Activated CD4-positive, alpha-beta T cell treated with anti-CD3 and anti-CD28 coated beads, Interleukin-2, amount 50 U/mL, for 48 hours (primary cell): ENCODE measurements at places on chromosomes 7 and 10.

GRCh38 chr7:17546189-17546588 is 247.7 kb downstream of the AHR start:
- DNase-seq = no peak

DNA sequence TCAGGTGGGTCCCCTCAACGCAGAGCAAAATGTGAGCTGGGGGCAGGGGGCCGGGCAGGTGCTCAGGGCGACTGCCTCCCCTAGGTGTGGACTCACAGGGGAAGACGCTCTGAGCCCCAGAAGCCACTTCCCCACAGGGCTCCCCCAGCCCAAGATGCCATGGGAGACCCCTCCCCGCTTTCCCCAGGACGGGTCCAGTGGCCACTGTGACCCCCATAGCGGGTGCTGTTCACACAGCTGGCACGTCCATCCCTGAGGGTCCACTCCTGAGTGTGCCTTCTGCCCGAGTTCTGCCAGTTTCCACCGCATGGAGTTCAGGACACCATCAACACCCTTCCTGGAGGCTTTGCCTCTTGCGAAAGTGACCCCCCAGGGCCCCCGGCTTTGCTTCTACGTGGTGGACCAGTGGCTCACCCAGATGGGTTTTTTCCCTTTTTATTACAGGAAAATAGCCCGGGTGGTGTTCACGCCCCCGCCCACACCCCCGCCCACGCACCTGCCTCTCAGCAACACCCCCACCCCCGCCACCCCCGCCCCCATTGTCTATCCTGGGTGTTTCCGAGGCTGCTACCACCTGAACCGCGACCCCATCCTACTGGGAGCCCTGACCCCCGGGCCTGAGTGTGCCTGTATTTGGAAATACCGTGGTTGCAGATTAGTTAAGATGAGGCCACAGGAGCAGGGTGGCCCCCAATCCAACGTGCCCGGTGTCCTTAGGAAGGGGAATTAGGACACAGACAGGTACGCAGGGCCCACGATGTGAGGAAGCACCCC is 32.0 kb downstream of the ADAP1 start:
- peak; percentile 59 for DNase-seq

- no peak for DNase-seq
Observed at GRCh38 chr10:97139651-97140048, 46.1 kb downstream of the SLIT1 start.

DNA sequence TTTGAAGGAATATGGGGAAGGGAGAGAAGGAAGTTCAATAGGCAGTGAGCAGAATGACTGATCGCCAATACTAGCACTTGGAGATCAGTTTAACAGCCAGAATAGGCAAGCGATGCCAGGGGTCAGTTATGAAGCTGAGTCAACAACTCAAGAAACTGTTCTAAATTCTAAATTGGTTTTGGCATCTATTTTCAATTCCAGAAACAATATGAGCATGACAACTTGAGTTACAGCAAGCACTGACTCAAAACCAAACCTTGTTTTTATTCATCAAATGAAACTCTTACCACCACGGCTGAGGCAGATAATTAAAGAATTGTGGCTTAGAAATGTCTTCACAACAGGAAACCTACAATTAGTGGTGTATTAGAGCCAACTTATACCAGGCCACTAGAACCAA is 180.5 kb upstream of the ASAH2 start:
- peak; percentile 35 for DNase-seq

- DNase-seq = no peak
Observed at GRCh38 chr7:92053312-92053711, 81.0 kb downstream of the CYP51A1 start.

GRCh38 chr7:52670608-52671225 is 364.7 kb upstream of the POM121L12 start:
- DNase-seq = no peak

DNA sequence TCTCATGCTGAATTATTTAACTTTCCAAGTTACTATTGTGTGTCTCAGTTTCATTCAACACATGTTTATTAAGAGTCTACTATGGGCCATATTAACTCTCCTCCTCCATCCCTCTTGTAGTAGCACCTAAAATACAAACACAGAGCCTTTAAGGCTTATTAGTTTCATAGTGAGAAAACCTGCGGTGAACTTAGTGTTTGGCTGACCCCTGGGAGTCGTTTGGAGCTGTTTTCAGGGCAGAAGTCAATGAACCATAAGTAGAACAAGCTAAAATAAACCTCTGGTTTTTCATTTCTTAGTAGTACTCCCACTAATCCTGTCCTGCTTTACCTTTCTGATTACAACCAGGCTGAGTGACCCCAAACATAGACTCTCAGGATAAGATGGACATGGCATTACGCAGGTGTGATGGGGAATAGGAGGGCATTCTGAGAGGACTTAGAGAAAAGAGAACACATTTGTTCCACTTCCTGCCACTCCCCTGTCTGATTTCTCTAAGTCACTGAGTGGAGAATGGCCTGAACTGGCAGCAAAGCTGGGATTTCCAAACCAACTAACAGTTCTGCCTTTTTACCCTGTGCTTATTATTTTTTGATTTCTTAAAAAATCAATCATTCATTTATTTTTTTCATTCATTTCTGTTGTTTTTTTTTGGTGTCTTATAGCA is 74.5 kb downstream of the LRMDA start:
- DNase-seq = no peak

DNA sequence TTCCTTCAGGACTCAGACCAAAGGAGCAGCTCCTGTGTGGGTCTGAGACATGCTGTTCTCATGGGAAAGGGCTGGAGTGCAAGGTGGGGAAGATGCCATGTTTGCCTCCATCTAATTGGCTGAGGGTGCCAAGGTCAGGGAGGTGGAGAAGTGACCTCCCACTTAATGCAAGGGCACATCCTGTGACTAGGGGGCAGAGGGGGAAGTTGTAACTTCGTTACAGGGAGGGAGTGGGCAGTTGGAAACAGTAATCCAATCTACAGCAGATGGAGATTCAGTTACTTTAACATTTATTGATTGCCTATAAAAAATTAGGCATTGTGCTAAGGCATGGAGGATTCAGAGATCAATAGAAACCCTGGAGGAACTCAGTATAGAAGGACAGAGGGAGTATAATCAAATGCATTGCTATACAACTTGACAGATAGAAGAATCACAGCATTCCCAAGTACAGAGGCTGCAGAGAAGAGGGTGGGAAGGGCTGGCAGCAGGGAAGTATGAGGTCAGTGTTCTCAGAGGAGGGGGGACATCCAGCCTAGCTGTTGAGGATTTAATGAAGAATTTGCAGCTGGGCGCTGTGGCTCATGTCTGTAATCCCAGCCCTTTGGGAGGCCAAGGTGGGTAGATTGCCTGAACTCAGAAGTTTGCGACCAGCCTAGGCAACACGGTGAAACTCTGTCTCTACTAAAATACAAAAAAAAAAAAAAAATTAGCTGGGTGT is 75.9 kb downstream of the CCNY start:
- DNase-seq = no peak

- no peak for DNase-seq
Observed at GRCh38 chr10:104155591-104155990, 33.6 kb downstream of the SFR1 start.

DNA sequence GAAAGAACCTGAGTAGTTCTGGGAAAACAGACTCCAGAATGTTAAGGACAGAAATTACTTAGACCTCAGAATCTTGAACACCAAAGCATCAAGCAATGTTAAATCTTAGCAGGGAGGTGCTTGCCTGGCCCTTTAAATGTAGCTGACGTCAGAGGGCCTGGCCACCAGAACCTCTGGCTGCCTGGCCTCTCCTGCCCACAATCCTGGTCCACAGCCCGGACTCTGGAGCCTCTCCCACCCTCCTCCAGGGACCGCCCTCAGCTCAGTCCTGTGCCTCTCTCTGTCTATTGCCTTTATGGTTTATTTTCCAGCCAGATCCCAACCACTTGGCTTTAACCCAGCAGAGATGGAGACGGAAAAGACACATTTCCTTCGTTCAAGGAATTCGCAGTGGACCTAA is 42.2 kb upstream of the EGR2 start:
- DNase-seq = no peak

DNA sequence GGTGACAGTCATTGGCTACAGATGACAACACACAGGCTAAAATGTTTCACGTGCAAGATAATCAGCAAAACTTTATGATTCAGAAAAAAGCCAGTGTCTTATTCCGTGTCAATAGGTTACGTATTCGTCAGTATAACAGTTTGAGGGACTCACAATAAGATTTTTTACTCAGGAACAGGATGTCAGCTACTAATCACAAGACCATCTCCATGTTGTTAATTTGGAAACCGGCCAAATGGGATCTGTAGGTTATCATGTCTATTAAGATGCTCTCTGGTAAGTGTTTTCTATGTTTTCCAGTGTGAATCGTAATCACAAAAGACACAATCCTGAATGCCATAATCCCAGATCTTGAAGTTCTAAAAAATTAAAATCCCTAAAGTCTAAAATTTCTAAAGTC is 197.3 kb downstream of the ETV1 start:
- DNase-seq = no peak

DNA sequence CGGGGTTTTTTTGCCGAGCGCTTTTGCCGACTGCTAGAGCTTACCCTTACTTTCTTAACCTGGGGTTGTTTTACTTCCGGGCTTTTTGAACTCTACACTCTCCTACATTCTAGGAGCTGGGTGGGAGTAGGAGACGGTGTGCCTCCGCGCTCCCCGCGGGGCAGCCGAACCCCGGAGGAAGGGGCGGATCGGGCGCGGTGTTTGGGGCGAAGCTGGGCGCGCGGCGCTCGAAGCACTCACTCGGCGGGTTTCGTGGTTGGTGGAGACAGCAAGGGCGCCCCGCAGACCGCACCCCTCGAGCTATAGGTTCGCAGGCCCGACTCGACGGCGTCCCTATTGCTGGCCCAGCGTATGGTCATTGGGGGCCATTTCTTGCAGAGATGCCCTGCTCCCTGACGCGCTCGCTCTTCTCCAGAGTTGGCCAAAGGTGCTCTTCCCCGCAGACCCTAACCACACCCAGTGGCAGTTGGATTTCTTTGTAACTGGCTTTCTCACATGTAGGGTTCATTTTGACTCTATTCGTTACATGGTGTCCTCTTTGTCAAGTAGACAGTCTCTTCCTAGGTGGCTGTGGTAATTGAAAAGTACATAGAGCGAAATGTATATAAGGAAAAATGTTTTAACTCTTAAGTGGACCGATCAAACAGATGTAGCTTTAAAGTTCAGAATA is 364 bp downstream of the ZNF518A start:
- peak; percentile 73 for DNase-seq

GRCh38 chr10:78947226-78947625 is 121.5 kb upstream of the ZMIZ1 start:
- DNase-seq = no peak

DNA sequence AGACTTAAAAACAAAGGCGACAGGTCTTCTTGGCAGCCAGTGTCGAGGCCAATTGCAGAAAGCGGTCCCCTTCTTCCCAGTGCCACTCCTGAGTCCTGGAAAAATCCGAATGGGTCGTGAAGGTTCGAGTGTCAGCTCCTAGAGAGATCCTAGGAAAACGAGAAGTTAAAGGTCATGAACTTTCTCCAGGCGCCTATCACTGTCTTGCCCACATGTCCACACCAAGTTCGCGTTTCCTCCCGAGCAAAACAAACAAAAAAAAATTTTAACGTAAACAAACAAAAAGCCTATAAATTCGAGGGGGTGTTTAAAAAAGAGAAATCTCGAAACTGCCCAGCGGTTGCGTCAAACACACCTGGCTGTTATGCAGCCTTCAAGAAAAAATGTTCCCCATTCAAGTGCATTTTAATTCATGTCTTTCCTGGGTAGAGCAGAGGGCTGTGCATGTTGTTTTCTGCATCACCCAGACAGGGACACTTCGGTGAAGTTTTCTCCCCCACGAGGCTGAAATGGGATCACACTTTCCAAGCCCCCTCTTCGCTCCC is 1.5 kb downstream of the ARHGAP21 start:
- no peak for DNase-seq

- no peak for DNase-seq
Observed at GRCh38 chr7:25756601-25757000, 395.4 kb upstream of the NFE2L3 start.

DNA sequence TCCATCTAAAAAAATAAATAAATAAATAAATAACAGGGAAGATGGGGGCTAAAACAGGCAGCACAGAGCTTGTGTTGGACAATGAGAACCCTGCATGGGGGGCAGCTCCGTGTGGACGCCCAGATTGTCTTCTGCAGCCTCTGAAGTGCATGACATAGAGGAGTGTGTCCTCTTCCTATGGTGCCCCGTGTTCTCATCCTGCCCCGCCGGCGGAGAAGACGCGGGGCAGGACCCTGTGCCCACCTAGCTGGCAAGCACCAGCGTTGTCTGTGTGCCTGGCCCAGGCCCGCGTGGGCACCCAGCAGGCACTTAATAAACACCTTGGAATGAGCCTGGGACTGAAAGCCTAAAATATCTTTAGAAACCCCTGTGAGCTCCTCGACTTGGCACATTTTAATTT is 88.7 kb upstream of the DNAAF5 start:
- DNase-seq = no peak

- DNase-seq = peak; percentile 35
Observed at GRCh38 chr10:27258838-27259812, 18.5 kb upstream of the ACBD5 start.

- no peak for DNase-seq
Observed at GRCh38 chr10:122321960-122322359, 50.9 kb downstream of the BTBD16 start.

DNA sequence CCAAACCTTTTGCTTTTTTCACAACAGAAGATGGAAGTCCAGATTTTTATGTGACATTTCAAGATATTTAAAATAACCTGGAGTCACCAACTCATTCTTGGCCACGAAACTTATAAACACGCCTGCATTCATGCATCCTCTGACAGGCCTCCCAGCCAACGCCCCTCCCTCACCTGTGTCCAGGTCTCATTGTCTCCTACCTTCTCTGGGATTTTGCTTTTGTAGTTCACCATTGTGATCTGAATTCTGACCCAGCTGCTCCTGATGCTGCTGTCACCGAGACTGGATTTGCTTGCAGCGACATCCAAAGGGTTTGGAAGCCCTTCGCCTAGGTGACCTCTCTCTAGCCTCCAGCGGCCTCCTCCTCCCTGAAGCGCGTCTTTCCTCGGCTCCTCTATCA is 10.8 kb downstream of the ZNF467 start:
- no peak for DNase-seq

DNA sequence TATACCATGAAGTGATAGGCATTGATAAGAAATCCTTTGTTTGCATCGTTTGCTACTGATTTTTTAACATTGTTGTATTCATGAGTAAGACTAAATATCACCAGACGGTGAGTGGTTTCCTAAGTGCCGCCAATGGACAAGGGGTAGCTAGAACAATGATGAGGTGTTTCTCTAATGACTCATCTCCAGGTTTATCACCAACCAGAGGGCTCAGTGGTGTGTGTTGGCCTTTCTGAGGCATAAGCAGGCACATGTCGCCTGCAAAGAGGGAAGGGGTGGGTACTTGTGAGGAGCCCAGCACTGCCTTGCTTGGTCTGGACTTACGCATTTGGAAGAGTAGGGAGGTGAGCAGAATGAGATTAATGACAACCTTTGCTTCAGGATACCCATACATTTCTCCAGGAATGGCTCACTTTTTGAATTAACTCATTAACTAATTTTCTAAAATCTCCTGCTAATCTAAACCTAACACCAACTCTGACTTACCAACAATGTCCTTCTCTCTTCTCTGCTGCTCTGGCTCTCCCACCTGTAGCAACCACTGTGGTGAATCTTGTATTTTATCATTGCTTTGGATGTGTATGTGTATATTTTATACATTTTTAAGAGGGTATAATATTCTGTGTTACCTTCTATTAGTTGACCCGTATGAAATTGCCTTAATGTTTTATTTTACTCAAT is 722.6 kb downstream of the GRID1 start:
- no peak for DNase-seq

GRCh38 chr7:106111655-106112117 is 426 bp downstream of the SYPL1 start:
- peak; percentile 53 for DNase-seq

GRCh38 chr7:44148961-44149536 is 7.9 kb upstream of the MYL7 start:
- no peak for DNase-seq

- DNase-seq = no peak
Observed at GRCh38 chr10:23439452-23439960, 631 bp downstream of the OTUD1 start.
